ENCODE measurements at places on chromosomes 5 and 9.

DNA sequence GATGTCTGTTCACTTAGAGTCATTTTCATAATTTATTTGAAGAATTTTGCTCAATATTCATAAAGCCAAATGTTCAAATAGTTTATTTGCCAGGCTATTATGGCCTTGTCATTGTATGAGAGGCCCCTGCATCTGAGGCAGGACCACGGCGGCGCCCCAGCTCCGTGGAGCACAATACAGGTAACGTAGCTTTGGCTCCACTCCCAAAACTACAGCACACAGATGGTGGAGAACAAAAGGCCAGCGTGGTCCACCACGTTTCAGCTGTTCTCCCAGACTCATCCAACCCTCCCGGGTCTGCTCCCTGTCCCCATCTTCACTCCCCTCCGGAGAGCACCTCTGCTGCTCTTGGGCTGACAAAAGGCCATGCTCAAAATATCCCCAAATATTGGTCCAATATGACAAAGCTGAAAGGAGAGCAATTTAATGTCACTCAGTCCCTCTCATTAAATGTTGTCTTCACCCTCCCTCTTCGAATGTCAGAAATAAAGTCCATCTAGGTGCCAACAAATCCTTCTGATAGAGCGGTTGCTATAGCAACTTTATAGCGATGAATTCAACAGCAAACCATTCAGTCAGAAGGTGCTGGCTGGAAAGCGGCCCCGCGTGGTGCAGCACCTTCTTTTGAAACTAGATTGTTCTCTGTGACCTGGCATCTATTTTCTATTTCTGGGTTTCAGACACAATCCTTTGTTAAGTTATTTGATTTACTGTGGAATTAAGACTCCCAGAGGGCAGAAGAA lies 504.3 kb downstream of the ARHGEF28 start:
- DNase-seq: no peak

- DNase-seq: no peak
Observed at GRCh38 chr9:76415731-76416130, 21.5 kb upstream of the RFK start.

DNA sequence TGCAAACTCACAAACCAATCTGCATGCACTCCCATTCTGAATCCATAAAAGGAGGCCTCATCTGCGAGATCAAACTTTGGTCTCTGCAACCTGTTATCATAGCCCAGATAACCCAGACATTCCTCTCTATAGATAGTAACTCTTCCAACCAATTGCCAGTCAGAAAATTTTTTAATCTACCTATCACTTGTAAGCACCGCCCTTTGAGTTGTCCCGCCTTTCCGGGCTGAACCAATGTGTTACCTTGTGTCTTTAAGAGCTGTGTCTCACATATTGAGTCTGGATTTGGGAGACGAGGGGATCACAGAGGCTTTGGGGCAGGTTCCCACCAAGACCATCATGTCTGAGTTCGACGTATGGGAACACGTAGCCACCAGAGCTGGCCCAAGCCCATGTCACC lies 91.1 kb upstream of the PPP1R26 start:
- no peak for DNase-seq

GRCh38 chr9:135413461-135413860 lies 66.1 kb upstream of the PPP1R26 start:
- no peak for DNase-seq

- DNase-seq: no peak
Observed at GRCh38 chr5:94505327-94506068, 112.9 kb downstream of the KIAA0825 start.

- no peak for DNase-seq
Observed at GRCh38 chr9:138045541-138046490, 168.2 kb downstream of the CACNA1B start.

DNA sequence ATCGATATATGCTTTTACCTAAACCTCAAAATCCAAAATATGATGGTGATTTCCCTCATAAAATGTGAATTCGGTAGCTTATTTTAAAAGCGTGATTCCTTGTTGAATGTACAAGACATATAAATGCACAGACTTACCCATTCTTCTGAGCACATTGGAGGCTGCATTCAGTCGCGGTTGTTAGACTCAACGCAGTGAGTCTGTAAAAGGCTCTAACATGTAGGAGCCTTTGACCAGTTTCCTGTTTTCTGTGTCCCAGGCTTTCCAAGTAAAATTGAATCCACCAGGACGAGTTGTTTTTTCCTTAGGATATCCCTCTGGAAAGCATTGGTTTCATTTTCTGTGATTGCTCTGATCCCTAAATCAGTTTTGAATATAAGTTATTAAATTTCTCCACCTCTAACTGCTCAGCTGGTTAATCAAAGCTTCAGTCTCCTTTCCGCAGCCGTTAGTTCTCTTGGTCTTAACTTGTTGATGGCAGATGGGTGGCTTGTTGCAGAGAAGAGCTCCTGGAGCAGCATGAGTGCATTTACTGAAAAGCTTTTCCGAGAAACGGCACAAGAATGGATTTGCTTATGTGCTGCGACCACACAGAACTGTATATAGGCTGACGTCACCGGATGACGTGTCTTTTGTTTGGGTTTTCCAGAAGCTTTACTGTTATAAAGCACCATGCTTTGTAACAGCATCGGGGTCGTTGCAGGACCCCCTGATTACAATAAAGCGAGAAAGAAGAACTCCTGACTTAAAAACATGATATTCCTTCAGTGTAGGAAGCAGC lies at the start of gene LRRTM2:
Gene LRRTM2, minus strand, starts transcription at position 565 of the 781 bp plus-strand sequence. Its CDS starts 424 bp downstream, at position 141.
- DNase-seq: no peak

- DNase-seq: no peak
Observed at GRCh38 chr9:106119176-106119575, 424.8 kb downstream of the TMEM38B start.

DNA sequence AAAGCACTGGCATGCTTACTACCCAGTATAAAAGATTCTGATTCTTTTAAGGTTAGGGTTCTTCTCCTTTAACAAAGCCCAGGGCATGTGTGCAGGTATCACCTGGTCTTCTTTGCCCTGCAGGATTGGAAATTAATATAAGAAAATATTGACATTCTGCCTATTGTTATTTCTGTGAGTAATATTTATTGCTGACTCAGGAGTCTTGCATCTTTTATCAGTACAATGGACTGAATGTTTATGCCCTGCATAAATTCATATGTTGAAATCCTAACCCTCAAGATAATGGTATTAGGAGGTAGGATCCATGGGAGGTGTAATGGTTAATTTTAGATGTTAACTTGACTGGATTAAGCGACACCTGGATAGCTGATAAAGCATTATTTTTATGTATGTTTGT lies 189.0 kb downstream of the LRRC70 start:
- no peak for DNase-seq

DNA sequence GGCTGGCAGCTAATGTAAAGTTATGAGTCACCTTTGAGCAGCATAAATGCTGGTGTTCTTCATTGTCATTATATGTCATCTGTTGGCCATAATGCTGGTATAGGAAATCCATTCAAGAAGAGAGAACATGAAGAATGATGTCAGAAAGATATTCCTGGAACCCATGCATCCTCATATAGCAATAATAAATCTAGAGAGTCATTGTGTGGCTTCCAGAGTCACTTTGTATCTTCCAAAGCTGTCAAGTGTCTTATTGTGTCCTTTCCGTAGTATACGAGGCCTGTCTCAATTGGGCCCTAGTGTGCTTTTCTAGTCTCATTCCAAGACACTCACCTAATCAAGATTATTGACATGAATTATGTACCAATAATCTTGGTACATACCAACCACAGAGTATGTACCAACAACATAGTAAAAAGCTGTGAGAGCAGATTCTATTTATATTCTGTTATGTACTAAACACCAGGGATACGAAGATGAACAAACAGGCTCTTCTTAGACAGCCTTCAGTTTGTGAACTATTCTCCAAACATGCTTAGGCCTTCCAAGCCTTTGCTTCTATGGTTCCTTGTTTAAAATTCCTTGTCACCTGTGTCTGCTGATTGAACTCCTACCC lies 110.1 kb downstream of the ERCC6L2 start:
- DNase-seq: no peak

- DNase-seq: no peak
Observed at GRCh38 chr9:110095776-110096175, 112.2 kb downstream of the C9orf152 start.

DNA sequence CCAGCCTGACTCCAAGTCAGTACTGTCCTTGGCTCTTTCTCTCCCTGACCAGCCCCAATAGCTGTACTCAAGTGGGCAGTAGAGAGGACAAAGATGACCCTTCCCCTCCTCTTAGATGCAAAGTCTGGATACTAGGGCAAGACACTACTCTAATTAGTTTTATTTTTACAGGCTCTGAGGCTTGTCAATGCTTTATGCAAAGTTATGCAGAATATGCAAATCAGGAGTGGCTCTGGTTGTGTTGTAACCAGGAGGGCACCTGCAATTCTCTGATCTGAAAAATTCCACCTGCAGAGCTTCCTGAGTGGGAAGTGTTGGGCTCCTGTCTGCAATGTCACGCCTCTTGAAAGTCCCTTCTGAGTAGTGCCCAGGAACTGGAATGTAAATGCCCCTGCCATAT lies 201.5 kb downstream of the RGS3 start:
- no peak for DNase-seq

GRCh38 chr9:2291980-2292704 lies 277.0 kb downstream of the SMARCA2 start:
- no peak for DNase-seq

DNA sequence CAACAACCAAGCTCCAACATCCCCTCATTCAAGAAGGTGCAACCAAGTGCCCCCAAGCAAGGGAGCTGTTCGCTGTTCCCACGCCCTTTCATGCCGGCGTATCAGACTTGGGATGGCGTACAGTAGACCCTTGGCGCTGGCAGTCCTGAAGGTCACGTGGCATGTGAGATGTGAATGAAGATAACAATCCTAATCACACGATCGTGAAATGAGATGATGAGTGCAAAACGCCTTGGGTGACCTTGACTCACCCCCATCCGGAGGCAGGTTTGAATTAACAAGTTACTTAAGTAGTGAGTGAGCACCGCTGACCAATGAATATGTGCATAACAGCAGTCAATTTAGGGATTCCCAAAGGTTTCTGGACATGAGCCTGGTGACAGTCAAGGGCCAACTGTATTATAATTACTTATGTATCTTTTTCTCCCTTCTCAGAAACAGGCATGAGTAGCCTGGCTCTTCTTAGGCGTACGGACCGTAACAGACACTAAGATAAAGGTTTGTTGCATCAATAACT lies 150.2 kb downstream of the TTLL11 start:
- no peak for DNase-seq

DNA sequence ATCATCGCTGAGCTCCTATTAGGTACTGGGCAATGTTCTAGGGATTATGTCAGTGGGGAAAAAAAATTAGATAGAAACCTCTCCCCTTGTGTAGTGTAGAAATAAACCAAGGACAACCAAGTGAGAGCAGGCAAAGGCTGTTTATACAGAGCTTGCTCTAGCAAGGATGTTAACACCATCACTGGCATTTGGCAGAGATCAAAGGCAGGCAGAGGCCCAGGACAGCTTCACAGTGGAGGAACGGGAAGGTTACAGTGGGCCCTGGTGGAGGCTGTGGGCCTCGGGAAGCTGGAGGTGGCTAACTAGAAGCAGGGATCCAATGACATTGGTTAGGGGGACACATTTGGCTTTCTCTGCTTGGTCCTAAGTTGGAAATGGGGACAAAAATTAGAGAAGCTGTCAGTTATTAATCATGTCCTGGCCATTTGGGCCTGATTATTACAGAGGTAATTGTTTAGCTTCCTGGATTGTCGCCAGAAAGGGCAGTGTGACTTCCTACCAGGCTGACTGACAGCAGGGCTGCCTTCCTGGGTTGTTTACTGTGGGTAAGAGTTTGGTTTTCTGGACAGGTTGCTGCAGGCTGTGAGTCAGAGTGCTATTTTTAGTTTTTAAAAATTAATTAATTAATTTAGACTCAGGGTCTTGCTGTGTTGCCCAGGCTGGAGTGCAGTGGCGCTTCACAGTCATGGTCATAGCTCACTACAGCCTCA lies 259.3 kb downstream of the ROR2 start:
- no peak for DNase-seq

- DNase-seq: no peak
Observed at GRCh38 chr5:148209151-148209770, 6.4 kb downstream of the SPINK6 start.

DNA sequence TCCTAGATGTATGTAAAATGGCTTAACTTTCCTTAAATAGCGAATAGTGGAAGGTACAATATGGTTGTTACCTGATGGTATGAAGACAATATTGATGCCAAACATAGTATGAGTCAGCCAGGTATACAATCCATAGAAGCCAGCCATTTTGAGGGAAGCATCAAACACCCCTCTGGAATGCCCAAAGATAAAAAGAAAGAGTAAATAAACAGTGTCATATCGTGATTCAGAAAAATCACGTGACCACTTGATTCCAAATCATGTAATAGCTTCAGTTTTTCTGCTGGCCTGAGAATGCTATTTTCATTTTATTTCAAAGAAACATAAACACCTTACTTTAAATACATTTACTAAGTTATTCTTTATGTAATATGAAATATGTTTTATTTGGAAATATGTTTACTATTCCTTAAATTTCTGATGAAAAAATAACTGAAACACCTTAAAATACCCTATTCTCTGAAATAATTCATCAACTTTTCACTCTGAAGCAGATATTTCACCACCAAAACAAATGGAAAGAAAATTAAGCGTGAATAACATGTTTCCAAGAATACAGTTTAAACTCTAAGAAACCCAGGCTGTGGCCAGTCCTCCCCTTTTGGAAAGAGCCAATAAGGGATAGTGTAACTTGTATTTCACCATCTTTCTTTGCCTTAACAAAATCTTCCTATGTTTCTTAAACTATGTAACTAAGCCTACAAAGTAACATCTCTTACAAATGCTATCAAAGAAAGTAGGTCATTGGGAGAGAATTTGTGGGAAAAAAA lies 24.8 kb upstream of the CTNNAL1 start:
- no peak for DNase-seq

- no peak for DNase-seq
Observed at GRCh38 chr9:134488331-134489280, 153.0 kb upstream of the COL5A1 start.

GRCh38 chr9:121943463-121943862 lies 149.6 kb downstream of the TTLL11 start:
- DNase-seq: no peak

DNA sequence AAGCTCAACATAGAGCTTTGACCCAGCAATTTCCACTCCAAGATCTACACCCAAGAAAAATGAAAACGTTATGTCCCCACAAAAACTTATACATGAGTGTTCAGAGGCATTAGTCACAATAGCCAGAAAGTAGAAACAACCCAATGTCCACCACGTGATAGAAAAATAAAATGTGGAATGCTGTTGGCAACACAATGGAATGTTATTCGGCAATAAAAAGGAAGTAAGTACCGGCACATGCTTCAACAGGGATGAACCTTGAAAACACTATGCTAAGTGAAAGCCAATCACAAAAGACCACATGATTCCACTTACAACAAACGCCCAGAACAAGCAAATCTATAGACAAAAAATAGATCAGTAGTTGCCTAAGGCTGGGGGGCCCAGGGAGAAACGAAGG lies 6.0 kb downstream of the UBQLN1 start:
- DNase-seq: no peak

- DNase-seq: no peak
Observed at GRCh38 chr5:32499261-32499660, 54.7 kb upstream of the ZFR start.

GRCh38 chr5:97764700-97765099 lies 581.7 kb upstream of the RIOK2 start:
- DNase-seq: no peak

GRCh38 chr5:126875303-126875785 lies 98.4 kb downstream of the LMNB1 start:
- no peak for DNase-seq

GRCh38 chr9:109166771-109167601 lies at the start of gene FRRS1L:
Gene FRRS1L, minus strand, starts transcription at chr9:109167249. Its CDS starts 111 bp downstream, at chr9:109167138.
- DNase-seq: no peak
